ENCODE measurements at places on chromosomes 12 and 14.

DNA sequence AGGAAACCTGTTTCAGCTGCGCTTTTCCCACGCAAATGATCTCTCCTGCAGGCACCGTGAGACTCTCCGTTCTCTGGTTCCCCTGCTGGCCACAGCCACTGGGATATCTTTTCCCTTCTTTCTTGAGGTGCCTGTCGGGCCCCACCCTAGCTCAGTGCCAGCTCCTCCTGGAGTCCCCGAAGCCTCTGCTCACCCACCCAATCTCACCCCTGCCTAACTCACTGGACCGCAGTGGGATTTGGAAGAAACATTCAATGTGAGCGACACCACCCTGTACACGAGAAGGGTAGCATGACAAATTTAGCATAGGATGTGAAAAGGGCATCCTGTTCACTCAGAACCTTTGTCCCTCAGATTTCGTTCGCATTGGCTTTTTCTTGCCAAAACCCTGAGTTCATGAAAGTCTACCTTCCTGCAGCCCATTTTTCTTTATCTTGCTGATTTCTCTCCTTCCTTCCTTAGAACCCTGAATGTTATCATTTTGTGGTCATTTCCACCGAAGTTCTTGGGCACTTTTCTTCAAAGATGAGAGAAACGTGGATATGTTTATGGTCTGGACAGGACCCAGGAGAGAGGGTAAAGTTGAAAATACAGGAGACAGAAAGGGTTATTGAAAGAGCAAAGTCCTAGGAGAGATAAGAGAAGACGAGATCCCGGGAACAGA lies 63.6 kb upstream of the ELK3 start:
- DNase-seq: no peak

GRCh38 chr12:47725091-47725772 lies at the start of gene ENDOU:
Gene ENDOU, minus strand, starts transcription at chr12:47725490. Its CDS starts 77 bp downstream, at chr12:47725413.
- no peak for DNase-seq

- no peak for DNase-seq
Measured at GRCh38 chr12:110244372-110244771, 36.7 kb upstream of the ATP2A2 start.

- peak; percentile 73 for DNase-seq
Measured at GRCh38 chr14:21852061-21852664, 178.5 kb upstream of the OR4E1 start.

DNA sequence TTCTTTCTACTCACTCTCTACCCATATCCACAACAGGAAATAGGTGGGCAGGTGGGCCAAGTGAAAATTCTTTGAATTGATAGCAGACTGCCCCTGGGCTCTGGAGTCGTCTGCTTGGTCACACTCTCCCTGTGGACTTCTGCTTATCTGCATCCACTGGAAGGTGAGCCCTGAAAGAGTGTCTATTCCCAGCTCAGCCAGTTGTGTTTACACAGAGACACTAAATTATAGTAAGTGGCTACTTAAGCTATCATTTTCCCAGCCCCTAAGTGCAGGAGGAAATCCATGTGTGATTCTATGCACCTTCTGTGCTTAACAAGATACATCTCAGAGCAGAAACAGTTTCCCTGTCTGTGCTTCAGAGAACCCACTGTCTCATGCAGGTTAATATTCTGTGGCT lies 338.4 kb downstream of the FUT8 start:
- DNase-seq: no peak

DNA sequence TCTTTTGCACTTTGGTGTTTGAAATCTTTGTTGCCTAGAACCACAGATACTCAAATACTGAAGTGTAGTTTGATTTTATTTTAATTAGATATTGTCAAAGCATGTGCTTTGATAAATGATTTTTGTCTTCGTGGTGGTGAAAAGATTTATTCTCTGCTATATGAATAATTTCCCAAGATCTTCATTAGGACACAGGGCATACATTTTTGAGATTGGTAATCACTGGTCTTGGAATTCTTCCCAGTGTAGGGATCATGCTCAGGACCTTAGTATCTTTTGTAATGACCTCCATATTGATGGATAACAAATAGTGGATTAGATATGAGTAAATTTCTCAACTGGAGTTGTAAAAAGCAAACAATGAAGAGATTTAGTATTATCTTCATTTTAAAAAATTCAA lies 28.2 kb downstream of the TBK1 start:
- no peak for DNase-seq

DNA sequence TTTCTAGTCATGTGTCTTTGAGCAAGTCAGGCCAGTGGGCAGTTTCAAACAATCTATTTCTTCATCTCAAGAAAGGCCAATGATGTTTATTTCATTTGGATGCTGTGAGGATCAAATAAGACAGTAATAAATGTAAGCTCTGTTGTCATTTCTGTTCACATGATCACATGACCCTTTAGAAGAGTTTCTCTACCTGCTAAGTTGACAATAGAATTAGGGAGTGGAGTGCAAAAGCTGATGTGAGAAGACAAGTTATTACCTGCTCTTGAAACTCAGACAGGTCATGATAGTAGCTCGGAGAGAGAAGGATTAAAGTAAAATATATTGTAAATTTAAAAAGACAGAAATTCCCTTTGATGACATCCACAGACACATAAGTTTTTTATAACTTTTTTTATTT lies 37.3 kb upstream of the DCN start:
- no peak for DNase-seq

DNA sequence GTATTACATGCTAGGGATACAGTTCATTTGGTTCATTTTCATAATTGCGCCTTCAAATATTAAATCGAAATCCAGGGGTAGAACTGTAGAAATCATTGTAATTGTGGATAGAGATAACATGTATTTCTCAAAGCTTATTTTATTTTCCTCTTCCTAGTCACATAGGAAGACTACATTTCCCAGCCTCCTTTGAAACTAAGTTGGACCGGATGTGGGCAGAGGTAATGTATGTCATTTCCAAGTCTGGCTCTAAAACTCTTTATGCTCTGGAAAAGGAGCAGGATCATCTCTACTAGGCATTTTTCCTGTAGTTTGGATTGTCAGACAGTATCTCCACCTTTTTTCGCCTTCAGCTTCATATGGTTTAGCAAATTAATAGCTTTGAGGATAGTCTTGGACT lies 70.1 kb upstream of the CRY1 start:
- no peak for DNase-seq

DNA sequence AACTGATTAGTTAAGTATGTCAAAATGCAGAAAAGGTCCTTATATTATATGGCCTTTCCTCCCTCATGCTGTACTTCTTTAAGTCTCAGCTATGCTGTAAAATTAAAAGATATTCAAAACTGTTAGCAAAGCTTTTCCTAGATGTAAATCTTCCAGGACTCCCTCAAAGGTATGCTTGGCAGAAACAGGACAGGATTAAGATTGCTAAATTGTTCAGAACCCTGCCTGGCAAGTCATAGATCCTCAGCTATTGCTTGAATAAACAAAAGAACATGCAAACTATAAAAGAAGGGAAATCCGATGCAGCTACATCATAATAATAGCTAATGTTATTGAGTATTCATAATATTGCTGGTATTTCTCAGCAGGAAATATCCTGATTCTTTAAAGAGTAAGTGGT lies 322.6 kb downstream of the CCDC91 start:
- no peak for DNase-seq

DNA sequence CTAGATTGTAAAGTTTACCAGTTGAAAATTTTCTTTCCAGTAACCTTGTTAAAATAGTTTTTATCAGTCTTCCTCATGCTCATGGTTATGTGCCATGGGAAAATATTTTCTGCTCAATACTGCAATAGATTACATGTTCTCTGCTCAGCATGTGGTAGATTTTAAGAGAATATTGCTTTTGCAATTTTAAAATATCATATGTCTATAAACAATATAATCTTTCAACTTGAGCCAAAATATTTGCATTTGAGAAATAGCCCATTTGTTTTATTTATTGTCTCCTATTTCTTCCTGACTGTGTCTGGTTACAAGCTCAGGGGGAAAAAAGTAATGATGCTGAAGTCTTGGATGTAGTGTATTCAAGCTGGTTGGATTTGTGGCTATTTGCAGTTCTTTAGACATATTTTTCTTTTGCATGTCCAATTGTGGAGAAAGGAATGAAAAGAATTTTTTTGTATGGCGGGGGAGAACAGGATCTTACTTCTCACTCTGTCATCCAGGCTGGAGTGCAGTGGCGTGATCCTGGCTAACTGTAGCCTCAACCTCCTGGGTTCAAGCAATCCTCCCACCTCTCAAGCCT lies 342.6 kb upstream of the NAV3 start:
- DNase-seq: no peak

DNA sequence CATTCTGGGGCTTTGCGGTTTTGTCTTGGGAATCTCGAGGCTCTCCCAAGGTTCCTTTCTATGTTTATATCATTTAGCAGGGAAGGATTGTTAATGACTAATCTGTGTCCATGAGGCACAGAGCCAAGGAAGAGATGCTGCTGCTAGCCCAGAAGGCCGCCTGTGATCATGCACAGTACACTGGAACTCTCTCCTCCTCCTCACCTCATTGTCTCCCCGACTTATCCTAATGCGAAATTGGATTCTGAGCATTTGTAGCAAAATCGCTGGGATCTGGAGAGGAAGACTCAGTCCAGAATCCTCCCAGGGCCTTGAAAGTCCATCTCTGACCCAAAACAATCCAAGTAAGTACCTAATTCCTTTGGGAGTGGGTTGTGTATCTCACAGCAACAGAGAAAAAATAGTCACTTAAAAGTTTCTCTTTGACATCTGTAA lies at the start of gene NR1H4:
Gene NR1H4, plus strand, starts transcription at position 151 of the 435 bp plus-strand sequence. CDS start 19,458 bp downstream, outside the sequence.
- DNase-seq: no peak

DNA sequence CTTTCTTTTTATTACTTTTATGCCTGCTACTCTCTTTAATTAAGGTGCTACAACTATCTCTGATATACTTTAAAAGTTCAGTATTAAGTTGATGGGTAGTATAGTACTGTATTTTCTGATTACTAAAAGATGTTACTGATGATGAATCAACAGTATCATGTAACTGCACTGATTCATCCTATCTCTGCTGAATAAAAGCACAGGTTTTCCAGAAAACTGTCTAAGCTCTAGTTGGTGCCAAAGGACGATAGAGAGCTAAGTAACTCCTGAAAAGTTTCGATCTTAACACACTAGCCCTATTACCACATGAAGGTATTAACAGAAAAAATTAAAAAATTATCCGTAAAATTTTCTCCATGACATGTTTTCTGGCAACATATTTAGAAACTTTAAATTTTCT lies 2.1 kb downstream of the SCAF11 start:
- no peak for DNase-seq

DNA sequence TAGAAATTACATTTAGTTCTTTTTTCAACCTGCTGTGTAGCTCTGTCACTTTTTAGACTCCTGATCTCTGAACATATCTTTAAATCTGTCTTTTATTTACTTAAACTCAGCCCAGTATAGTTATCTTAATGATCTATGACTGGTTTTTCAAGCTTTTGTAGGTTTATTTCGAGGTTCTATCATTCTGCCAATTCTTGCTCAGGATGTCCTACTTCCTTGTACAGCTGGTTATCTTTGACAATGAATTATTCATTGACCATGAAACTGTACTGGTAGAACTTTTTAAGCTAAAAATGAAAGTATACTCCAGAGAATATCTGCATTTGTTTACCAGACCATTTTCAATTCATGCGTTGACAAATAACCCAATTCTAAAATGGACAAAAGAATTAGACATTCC lies 37.8 kb downstream of the TC2N start:
- DNase-seq: no peak

GRCh38 chr14:68141281-68142088 lies 321.9 kb downstream of the RAD51B start:
- DNase-seq: no peak

DNA sequence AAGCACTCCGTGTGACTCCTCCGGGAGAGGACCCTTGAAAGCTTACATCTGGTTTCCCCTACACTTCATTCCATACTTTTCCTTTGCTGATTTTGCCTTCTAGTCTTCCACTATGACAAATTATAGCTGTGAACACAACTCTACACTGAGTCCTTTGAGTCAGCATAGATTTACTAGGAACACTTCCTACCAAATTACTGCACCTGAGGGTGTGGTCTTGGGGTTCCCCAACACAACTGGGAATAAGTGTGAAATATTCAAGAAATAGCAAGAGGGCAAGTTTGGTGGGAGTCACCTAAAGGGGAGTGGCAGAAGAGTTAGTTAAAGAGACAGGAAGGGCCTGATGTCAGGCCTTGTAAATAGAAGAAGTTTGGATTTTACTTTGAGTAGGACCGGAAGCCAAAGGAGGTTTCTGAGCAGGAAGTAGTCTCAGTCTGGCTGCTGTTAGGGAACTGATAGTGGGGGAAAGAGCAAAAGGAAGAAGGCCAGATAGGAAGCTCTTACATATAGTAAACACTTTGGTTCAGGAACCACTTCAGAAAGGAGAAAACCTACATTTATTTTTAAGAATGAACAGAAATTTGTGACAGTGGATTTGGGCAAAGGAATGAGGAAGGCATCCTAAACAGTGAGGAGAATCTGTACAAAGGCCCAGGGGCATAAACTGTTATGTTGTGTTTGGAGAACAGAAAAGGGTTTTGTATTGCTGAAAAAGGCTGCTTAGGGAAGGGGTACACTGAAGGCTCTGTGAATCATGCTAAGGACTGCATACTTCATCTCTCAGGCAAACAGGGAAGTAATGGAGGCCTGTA lies 14.2 kb downstream of the SEL1L start:
- DNase-seq: no peak

GRCh38 chr12:96020314-96021003 lies 14.9 kb downstream of the LTA4H start:
- no peak for DNase-seq

DNA sequence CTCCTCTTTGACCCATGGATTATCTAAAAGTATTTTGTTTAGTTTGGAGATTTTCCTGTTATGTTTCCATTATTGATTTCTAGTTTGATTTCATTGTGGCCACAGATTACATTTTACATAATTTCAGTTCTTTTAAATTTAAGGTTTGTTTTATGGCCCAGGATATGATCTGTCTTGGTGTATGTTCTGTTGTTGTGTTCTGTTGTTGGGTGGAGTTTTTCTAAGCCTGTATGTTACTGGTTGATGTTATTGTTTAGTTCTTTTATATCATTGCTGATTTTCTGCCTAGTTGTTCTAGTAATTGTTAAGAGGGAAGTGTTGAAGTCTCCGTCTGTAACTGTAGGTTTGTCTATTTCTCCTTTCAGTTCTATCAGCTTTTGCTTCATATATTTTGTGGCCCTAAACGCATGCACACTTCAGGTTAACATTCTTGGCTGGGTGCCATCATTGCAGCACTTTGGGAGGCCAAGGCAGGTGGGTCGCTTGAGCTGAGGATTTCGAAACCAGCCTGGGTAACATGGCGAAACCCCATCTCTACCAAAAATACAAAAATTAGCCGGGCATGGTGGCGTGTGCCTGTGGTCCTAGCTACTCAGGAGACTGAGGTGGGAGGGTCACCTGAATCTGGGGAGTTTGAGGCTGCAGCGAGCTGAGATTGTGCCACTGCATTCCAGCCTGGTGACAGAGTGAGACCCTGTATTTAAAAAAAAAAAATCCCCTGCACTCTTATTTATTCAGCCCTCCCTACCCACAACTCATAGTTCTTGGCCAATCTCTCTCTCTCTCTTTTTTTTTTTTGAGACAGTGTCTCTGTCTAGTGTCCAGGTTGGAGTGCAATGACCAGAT lies 28.1 kb upstream of the CFL2 start:
- no peak for DNase-seq

- DNase-seq: no peak
Measured at GRCh38 chr14:105119408-105120025, 49.1 kb downstream of the JAG2 start.

- no peak for DNase-seq
Measured at GRCh38 chr12:92796650-92797049, 93.9 kb downstream of the PLEKHG7 start.

GRCh38 chr12:104219361-104219892 lies 3.8 kb downstream of the TXNRD1 start:
- DNase-seq: no peak

GRCh38 chr14:104795781-104796686 lies 486 bp upstream of the AKT1 start:
- DNase-seq: peak; percentile 61

Measured in activated T-cell treated with anti-CD3 and anti-CD28 coated beads, Interleukin-2, amount 50 U/mL, for 72 hours (primary cell).